ENCODE measurements at places on chromosomes 13 and 19.

DNA sequence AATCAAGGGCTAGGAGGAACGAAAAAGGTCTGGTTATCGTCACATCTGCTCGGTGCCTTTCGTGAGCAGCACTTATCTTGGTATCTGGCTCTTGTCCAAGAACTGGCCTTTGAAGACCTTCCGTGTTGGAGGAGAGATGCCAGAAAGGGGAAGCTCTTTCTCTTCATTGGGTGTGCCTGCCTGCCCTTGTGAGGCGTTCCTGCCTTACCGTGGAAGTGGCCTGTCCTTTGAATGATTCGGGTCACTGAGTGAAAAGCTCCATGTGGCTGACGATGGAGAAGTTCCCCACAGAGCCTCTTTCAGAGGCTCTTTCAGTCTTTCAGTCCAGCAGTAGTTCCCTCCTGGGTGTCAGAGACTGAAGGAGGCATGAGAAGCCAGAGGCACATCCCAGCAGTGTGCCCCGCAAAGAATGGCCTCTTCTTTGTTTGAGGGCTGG lies 121.5 kb upstream of the SLC10A2 start:
- no peak for DNase-seq

- no peak for DNase-seq
These were observed 572.4 kb downstream of the UQCRFS1 start for GRCh38 chr19:28640506-28640905.

- DNase-seq, result no peak
These were observed 14.5 kb upstream of the ZBTB32 start for GRCh38 chr19:35689836-35690235.

DNA sequence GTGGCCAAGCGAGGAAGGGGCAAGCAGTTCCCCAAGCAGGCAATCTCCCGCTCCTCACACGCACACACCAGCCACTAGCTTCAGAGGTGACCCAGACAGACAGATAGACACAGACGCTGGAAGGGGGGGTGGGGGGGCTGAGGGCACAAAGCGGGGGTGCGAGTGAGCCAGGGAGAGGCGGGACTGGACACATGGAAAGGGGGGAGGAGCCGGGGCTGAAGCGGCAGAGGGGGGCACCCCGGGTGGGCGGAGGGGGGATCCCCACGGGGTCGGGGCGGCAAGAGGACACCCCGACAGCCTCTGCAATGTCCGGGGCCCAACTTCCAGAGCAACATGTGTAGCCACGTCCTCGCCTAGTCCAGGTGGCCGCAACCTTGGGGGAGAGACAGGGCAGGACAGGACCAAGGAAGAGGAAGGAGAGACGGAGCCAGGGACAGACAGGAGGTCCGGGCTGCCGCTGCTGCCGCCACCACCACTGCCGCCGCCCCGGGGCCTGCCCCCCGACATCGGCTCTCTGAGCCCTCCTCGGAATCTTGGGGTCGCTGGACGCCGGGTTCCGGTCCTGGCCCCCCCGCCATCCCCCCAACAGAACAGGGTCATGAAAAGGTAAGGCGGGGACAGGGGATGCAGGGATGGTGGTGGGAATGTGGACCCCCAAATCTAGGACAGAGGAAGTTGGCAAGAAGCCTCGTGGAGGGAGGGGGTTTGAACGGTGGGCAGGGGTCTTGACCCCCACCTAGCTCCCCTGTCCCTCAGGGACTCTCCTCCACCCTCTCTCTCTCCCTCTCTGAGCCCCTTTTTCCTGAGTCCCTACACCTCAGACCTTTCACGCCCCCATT lies 1.1 kb downstream of the GRIN2D start:
- no peak for DNase-seq

GRCh38 chr13:104785952-104786351 lies 1719.7 kb upstream of the SLC10A2 start:
- DNase-seq, result no peak

All from AG09309 (cell line).